Vagina (tissue), 2 donors: ENCODE measurements at places on chromosomes 12 and 14.

GRCh38 chr14:87065366-87065765 lies 927.6 kb downstream of the GALC start:
- DNase-seq, result no peak

DNA sequence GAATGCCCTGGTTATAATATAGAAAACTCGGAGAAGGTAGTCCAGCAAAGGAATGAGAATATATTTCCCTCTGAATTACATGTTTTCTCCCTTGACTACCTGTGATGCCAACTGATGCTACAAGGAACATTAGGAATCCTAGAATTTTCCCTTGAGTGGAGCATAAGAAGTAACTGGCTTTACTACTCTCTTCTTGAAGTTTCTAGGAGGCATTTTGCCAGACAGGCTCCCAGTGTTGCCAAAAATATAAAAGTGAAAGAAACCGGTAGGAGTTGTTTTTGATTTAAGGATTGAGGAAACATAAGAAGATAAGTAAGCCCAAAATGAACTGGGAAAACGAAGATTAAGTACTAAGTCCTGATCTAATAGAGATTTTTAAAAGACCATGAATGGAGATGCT lies 693.4 kb downstream of the NOVA1 start:
- DNase-seq, result no peak

DNA sequence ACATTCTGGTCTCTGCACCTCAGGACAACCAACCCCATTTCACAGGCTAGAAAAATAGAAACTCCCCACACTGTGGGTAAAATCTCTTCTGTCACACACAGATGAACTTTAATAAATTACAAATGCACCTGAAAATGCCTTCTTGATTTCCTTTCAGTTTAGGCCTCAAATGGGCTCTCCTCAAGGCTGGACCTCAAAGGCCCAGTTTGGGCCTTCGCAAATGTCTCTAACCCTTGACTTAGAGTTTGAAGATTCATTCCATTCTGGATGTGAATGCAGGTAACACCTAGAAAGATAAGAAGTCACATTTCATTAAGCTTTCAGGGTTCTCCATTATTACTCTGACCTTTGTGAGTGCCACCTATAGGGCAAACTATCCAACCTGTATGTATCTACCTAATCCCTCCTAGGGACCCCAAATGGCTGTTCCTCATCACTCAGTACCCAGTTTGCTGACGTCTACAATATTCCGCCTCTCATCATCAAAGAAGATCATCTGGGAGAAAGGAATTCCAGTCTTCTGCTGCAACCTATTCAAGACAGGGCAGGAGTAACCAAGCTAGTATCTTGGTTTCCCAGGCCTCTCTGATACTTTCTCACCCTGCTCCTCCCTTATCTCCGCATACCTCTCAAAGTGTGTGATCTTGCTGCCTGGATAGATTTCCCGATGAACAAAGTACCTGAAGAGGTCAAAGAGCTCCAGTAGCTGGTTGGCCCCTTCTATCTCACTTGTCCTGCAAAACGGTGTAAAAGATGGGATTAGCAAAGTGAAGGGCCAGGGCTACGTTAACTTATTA lies 776 bp upstream of the CHMP4A start:
- no peak for DNase-seq

DNA sequence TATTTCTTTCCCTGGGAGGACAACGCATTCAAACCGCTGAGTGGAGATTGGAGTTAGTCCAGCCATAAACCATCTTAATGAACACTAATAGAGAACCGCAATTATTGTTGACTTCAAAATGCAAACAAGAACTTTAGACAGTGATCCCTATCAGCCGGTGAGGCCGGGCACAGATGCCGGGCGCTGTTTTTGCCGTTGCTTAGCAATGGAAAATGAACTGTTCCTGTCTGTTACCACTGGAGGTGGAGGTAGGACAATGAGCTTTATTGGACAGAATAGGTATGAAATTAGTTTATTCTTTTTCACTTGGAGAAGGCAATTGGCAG lies 216.8 kb downstream of the TTC8 start:
- no peak for DNase-seq

DNA sequence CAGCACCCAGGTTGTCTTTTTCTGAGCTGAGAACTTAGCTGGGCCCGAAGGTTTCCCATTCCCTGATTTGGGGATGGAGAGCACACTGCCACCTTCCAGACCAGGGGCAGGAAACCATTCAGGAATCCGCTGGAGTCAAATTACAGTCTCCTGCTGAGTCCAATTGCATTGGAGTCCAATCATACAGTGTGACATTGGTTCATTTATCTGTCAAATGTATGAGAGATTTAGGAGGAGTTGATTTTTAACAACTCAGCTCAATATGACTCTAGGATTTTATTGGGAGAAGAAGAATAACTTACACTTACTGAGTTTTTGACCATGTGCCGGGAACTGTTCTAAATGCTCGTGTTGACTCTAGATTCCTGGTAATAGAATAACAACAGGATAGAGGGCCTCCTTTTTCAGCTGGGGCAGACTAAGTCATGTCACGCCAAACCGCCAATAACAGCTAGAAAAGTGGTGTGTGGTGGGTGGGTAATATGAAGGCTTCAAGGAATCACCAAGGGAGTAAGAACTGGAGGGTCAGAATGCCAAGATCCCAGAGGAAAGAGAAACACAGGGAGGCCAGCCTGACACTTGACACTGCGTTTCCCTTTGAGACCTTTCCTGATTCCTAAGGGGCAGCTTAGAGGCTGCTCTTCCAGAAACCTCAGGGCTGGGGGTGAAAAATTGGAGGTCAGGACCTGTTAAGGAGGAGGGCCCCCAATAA lies 11.5 kb downstream of the SYNDIG1L start:
- no peak for DNase-seq

- no peak for DNase-seq
Observed at GRCh38 chr12:127268213-127268612, 998.8 kb upstream of the TMEM132C start.

GRCh38 chr12:93195511-93195910 lies 182.2 kb upstream of the NUDT4 start:
- no peak for DNase-seq

DNA sequence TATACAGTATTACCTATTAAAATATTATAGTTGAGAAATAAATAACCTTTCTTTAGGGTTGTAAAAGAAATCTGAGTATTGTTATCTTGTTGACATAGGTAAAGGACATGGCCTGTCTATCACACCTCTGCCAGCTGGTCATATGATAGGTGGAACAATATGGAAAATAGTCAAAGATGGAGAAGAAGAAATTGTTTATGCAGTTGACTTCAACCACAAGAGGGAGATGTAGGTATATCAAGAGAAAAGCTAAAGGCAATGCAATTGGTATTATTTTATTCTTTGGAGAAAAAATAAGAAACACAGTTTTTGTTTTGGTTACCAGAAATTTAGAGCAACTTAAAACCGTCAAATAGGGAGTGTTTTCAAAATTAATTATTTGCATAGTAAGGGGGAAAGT lies 13.5 kb downstream of the CPSF2 start:
- no peak for DNase-seq

DNA sequence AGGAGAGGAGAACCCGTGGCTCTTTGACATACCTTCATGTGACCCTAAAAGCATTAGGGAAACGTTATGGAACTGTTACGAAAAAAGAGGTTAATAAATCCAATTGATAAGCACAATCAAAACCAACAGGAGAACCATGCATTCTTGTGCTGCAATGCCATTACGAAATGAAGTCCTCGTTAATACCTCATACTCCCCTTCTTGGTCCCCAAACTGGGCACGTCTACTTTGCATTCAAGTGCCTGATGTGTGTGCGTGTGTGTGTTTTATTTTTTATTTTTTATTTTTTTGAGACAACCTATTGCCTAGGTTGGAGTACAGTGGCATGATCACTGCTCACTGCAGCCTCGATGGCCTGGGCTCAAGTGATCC lies 150.0 kb downstream of the ETV6 start:
- no peak for DNase-seq

- DNase-seq, result no peak
Observed at GRCh38 chr12:62691309-62691708, 224.7 kb downstream of the MON2 start.

GRCh38 chr12:104669089-104669721 lies 212.5 kb downstream of the CHST11 start:
- no peak for DNase-seq

DNA sequence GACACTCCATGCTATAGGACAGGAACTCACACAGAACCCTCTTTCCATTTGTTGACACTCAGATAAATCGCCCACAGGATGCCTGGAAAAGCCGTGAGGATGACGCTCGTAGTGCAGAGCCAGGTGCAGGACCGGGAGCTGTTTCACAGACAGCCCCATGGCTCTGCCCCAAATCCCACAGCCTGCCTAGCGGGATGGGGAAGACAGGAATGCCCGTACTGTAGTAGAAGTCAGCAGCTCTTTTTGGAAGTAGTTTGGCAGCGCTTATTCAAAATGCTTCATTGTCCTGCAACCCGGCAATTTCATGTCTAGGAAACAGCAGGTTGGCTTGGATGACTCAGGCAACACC lies 41.6 kb downstream of the JAG2 start:
- DNase-seq, result no peak

DNA sequence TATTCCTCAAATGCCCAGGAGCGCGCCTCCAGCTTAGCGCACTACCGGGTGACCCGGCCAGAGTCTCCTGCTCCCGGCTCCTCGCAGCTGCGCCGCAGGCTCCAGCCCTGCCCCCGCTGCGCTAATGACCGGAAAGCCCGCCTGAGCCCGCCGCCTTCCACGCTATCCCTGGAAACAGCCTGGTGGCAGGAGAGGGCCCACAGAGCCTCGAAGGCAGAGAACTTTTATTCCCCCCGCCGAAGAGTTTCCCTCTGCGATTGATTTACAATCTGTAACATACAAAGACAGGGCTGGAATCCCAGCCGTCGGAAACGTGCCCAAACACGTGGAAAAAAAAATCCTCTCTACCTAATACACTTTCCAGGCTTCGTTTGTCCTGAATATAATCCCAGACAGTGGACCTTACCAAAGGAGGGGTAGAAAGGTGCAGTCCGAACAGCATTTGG lies 1.5 kb downstream of the COL2A1 start:
- DNase-seq, result no peak

DNA sequence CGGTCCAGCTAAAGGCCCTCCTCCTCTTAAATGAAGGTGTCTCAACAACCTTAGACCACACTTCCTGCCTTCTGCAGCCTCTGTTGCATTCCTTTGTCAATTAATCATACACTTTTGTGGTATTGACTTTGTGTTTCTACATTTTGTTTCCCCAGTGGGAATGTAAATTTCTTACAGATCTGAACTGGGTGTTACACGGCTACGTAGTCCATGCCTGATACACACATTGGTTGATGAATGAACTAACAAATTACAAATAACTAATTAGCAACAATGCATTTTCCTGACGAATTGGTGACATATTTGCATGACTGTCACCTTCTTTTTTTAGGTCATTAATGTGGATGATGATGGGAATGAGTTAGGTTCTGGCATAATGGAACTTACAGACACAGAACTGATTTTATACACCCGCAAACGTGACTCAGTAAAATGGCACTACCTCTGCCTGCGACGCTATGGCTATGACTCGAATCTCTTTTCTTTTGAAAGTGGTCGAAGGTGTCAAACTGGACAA lies 15.2 kb upstream of the CCT2 start:
- no peak for DNase-seq

GRCh38 chr14:103281496-103282231 lies 52.4 kb upstream of the EIF5 start:
- peak; percentile 95 for DNase-seq

DNA sequence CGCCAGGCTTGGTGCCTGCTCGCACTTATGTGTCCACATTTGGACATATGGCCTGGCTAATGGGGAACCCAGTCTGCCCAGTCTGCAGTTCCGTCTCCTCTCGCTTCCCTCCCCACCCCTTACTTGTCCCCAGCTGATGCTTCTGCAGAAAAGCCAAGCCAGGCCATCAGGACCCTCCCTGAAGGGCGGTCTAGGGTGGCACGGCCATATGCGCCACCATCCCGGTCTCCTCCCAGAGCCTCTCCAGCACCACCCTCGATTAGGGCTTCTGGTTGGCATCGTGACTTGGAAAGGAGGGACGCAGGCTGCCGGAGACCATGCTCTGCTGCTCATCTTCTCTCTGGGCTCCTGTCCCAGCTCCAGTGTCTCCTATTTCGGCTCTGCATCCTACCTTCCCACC lies 54.6 kb downstream of the CALM1 start:
- no peak for DNase-seq

DNA sequence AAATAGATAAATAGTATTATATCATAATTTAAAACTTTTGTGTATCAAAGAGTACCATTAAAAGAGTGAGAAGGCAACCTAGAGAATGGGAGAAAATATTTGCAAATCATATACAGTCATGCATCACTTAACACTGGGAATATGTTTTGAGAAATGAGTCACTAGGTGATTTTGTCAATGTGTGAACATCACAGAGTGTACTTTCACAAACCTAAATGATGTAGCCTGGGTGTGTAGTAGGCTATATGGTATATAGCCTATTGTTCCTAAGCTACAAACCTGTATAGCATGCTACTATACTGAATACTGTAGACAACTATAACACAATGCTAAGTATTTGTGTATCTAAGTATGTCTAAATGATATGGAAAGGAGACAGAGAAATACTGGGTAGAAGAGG lies 48.0 kb upstream of the ARID2 start:
- no peak for DNase-seq

DNA sequence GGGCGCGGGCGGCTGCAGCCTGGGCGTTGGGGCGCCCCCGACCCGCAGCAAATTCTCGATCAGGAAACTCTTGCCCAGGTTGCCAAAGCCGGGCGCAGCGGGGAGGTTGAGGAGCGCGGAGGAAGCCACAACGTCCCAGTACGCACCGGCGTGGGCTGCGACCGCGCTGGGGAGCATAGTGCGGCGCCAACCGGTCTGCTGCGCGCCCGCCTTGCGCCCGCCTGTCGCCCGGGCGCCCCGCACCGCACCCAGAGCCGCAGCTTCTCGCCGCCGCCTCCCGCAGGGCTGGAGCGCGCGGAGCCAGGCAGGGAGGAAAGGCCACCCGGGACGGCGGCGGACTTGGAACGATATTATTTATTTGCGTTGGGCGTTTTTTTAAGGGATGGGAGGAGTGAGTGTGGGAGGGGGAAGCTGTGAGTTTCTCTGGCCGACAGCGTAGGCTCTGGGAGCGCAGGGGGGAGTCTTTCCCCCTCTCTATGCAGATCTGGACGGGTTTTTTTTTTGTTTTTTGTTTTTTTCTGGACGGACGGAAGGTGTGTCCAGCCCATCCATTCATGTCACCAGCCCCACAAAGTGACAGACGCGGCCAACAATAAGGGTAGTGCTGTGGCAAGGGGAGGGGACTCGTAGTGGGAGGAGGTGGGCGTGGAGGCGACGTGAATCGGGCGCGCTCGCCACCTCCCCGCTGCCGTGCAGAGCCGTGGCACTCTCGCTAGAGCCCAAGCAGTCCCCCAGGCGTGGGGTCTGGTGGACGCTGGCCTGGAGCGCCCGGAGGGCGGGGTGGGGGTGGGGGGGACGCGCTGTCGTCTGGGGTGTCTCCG lies at the start of gene DBX2:
Gene DBX2, minus strand, starts transcription at position 349 of the 821 bp plus-strand sequence. Its CDS starts 172 bp downstream, at position 177.
- no peak for DNase-seq

GRCh38 chr14:68450391-68451120 lies 342.3 kb downstream of the ZFP36L1 start:
- DNase-seq, result no peak

- DNase-seq, result no peak
Observed at GRCh38 chr14:57085801-57086200, 182.9 kb downstream of the EXOC5 start.

- no peak for DNase-seq
Observed at GRCh38 chr12:68043435-68043834, 54.2 kb downstream of the IFNG-AS1 start.

GRCh38 chr12:64907097-64907496 lies 82.7 kb downstream of the TBC1D30 start:
- no peak for DNase-seq

- DNase-seq, result no peak
Observed at GRCh38 chr14:98893675-98894074, 378.3 kb downstream of the BCL11B start.
